ENCODE measurements at places on chromosomes 3 and 15.
A peak's percentile ranks its signal among the peaks of the same experiment; 100 is the strongest.

GRCh38 chr3:129699199-129699598 lies 92.7 kb upstream of the PLXND1 start:
- DNase-seq: no peak

DNA sequence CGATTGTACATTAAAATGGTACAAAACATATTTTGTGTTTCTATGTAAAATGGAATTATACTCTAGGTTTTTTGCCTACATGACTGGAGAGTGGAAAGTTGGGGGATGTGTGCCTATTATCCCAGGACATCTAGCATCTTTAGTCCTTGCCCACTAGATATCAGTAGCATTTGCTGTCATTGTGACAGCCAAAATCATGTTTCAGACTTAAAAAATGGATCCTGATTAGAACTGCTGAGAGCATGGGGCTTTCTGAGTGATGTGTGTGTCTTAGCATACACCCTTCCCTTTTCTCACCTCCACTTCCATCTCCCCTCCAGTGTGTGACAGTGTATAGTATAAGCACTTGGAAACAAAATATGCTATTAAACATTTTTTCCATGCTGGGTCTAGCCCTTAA lies 13.3 kb downstream of the ARMC8 start:
- no peak for DNase-seq

- DNase-seq: no peak
These were observed 76.6 kb upstream of the SNRPN start for GRCh38 chr15:24878153-24878552.

DNA sequence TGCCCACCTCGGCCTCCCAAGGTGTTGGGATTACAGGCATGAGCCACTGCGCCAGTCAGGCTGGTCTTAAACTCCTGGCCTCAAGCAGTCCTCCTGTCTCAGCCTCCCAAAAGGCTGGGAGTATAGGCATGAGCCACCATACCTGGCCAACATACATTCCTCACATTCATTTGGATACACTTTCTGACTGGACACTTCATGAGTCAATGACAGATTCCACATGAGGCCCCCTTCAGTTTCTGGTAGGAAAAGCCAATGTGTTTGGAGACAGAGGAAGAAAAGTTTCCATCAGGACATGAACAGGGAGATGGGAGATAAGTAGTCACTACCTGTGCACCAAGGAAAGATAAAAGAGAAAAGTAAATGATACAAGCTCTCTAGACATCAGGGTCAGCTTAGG lies 49.4 kb upstream of the GSK3B start:
- no peak for DNase-seq

- DNase-seq: no peak
These were observed 392.6 kb upstream of the NAALADL2 start for GRCh38 chr3:174466471-174467054.

DNA sequence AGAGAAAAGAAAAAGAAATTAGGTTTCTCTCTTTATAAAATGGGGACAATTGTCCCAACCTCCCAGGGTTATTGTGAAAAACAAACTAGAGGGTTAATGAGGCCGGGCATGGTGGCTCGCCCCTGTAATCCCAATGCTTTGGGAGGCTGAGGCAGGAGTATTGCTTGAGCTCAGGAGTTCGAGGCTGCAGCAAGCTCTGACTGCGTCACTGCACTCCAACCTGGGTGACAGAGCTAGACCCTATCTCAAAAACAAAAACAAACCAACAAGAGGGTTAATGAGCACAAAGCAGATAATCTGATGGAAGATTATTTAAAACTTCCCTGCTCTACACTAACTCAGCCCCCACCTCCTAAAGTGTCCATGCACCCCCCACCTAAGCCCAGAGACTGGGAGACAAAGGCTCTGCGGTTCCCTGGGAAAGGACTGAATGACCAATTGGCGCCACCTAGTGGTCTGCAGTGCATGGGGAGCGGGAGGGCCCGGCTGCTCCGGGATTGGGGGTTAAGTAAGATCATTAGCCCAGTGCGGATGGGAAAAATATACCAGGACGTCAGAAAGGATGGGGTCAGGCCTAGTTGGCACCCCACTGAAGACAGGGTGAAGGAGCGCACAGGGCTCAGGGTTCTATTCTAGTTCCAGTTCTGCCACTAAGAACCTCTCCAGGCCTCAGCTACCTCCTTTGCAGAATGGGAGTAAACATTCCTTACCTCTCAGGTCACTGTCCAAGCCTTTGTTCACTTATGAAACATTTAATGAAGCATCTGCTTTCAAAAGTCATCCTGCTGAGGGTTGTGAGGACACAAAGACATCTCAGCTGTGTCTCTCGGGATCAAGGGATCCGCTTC lies 15.6 kb downstream of the PIF1 start:
- DNase-seq: peak; percentile 79

GRCh38 chr3:14134291-14134690 lies 9.4 kb downstream of the TMEM43 start:
- DNase-seq: no peak

DNA sequence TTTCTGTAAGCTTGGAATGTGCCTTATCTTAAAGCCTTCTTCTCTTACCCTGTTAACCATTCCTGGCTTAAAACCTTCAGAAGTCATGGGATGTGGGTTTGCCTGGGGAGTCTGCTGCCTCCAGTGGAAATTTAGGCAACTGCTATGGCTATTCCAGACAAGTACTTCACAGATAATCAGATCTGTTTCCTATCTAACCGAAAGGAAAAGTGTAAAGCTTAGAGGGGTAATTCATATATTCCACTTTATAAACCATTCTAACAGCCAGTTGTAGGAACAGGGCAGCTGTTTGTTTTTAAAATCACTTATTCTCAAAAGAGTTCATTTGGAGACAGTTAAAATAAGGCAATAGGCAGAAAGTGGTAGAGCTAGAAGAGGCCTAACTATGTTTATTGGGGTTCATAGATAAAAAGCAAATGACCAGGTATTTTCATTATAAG lies 219.9 kb downstream of the TCF12 start:
- DNase-seq: no peak

- peak; percentile 53 for DNase-seq
These were observed 7.3 kb upstream of the TRNT1 start for GRCh38 chr3:3119393-3119851.

DNA sequence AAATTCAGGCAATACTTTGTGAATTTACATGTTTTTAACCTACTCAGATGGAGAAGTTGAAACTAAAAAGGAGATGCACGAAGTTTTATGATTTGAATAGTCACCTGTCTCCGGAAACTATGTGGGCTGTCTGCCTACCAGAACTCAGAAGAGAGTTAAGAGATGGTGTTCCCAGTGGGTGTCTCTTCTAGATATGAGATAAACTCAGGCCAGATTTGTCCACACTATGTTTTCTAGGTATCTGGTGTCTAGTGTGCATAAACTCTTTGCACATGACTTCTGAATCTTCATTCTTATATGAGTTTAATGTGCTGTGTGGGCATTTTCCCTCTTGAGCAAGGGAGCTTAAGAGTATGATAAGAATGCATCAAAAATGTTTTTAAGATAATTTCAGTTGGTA lies 222.8 kb downstream of the FOXP1 start:
- DNase-seq: no peak

DNA sequence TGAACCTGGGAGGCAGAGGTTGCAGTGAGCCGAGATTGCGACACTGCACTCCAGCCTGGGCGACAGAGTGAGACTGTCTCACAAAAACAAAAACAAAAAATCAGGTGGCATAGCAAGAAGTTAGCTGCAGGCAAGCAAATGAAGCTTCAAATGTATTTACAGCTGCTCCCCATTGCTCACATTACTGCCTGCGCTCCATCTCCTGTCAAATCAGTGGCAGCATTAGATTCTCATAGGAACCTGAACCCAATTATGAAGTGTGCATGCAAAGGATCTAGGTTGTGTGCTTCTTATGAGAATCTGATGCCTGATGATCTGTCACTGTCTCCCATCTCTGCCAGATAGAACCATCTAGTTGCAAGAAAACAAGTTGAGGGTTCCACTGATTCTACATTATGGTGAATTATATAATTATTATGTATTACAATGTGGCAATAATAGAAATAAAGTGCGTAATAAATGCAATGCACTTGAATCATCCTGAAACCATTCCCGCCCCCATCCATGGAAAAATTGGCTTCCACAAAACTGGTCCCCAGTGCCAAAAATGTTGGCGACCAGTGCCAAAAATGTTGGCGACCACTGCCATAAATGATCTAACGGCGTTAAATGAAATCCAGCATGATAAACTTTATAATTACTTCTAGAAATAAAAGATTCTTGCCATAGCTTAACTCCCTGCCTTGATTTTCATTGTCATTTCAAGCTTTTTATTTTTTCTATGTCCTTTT lies 616.7 kb upstream of the NAALADL2 start:
- DNase-seq: no peak

DNA sequence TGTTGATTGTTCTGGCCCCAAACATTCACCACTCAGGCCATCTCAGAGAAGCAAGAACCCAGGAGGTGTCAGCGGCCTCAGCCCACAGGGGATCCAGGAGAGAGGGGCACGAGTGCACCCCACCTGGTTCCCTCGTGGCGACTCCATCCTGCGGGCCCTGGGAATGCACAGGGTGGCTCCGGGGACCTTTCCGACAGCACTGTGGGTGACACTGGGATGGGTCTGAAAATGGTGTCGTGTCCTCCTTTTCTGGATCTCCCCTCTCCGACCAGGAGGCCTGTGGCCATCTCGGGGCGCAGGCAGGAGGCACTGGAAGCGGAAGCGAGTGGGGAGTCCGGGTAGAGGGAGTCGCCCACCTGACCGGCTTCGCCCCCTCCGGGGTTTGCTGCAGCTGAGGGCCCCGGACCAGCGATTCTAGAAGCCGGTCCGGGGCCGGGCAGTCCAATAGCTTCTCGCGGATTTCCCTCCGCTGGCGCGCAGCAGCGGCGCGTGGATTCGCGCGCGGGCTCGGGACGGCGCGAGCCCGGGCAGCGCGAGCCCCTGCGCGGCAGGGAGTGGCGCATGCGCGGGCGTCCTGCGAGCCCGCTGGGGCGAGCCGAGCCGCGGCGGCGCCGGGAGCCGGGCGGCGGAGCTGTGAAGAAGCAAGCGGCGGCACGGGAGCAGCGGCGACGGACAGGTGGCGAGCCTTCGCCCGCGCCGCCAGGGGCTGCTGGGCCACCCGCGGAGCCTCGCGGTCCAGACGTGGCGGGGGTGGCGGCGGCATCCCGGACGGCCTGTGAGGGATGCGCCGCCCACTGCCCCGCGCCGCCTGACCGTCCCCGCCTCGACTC lies at the start of gene DOCK3:
DOCK3 (plus strand) TSS at position 579 of the 830 bp plus-strand sequence. CDS start 337 bp downstream, outside the sequence.
- DNase-seq: peak; percentile 77

GRCh38 chr3:150158943-150159625 lies 188.4 kb upstream of the PFN2 start:
- DNase-seq: no peak

DNA sequence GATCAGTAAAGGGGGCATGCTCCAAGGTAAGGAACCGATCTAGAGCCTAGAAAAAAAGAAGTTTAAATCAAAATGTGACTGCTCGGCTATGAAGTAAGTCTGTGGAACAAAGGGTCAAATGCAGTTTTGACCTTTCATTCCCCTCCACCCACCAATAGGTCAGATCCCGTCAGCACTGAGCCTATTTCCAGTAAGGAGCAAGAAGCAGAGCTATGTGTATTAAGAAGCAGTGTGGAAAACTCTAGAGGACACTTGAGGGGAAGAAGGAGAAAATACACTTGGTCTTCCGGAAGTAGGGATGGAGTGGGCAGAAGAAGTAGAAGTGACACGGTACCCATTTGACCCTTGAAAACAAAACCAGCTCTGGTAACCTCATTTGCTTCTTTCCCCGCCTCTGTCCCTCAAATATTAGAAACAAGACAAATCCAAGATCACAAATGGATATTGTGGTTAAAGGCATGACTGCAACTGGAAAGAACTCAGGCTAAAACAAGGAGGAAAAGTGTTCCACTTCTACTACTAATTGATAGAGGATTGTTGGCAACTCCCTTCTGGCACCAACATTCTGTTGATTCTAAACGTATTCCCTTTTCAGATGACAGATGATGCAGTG lies 888.3 kb upstream of the NR2F2 start:
- no peak for DNase-seq

GRCh38 chr3:195916991-195917390 lies 8.6 kb upstream of the TNK2 start:
- no peak for DNase-seq

DNA sequence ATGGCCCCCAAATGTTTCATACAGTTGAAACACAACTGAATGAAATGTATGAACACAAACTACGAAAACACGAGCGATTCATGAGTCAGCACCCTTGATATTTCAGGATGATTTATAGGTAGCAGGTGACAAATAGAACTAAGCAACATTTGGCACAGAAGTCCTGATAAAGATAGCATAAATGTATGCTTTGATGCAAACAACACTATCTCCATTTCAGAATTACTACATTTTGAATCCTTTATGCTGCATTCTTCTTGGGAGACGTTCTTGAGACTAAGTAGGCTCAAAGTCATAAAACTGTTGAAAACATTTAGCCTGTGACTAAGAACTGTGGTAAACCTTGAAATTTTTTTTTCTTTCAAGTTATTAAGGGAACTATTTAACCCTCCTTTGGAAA lies 200.3 kb upstream of the ICE2 start:
- no peak for DNase-seq

GRCh38 chr15:46543626-46544025 lies 908.8 kb downstream of the SQOR start:
- no peak for DNase-seq

- no peak for DNase-seq
These were observed 134.8 kb upstream of the ANKRD28 start for GRCh38 chr3:15932348-15933300.

DNA sequence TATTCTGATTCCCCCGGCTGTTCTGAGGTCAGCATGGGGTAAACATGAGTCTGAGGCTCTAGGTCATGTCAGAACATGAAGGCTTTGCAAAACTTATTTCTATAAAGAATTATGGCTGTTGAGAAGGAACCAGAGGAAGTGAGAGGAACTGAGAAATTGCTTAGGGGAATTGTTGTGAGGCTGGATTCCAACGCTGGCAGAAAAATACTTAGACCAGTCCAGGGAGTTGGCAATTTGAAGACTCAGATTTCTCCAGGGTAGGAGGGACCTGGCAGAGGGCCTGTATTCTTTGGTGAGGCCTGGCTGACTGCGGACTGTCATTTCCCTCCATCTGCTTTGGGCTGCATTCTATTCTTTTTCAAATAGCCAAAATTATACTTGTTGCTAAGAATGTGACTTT lies 155.5 kb downstream of the PLD1 start:
- no peak for DNase-seq

- no peak for DNase-seq
These were observed 466.7 kb downstream of the ERC2 start for GRCh38 chr3:56001537-56001936.

DNA sequence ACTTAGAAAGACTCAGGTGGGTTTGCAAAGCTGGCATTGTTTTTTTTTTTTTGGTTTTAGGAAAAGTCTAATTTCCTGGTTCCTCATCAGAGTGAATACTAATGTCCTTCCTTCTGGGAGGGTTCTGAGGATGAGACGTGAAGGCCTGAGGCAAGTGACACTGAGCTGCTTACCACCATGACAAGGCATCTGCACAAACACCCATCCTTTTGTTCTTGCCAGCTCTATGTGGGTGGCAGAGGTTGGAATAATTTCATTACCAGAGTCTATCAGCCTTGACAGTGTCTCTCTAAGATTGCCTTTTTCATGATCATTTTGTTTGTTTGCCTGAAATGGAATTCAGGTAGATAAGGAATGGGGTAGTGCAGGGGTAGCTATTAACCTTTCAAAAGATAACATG lies 17.1 kb downstream of the RTP4 start:
- DNase-seq: no peak

GRCh38 chr15:100355342-100355741 lies 13.6 kb upstream of the ADAMTS17 start:
- DNase-seq: no peak

Measured in activated T-cell treated with anti-CD3 and anti-CD28 coated beads, Interleukin-2, amount 50 U/mL, for 48 hours (primary cell).